ENCODE measurements at places on chromosomes 7 and 10.

DNA sequence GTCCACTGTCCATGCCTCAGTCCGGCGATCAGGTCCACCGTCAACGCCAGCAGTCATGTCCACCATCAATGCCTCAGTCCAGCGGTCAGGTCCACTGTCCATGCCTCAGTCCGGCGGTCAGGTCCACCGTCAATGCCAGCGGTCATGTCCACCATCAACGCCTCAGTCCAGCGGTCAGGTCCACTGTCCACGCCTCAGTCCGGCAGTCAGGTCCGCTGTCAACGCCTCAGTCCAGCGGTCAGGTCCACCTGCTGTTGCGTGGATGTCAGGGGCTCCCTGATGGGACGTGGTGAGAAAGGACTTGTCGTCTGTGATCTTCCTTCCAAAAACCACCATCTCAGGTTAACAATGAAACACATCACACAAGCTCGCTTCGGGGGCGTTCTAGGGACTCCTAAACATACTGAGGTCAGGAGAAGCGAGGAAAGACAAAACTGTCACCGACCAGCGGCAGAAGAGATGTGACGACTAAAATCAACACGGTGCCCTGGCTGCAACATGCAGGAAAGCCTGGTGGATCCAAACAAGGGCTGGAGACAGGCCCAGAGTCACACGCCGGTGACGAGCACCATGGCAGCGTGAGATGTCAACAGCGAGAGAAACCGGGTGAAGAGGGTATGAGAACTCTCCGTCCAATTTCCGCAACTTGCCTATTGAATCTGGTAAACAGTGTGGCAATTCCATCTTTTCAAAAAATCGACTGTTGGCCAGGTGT lies 264.2 kb downstream of the MAD1L1 start:
- DNase-seq: no peak

- peak; percentile 81 for DNase-seq
These were observed 31.8 kb upstream of the TM9SF3 start for GRCh38 chr10:96618653-96619052.

DNA sequence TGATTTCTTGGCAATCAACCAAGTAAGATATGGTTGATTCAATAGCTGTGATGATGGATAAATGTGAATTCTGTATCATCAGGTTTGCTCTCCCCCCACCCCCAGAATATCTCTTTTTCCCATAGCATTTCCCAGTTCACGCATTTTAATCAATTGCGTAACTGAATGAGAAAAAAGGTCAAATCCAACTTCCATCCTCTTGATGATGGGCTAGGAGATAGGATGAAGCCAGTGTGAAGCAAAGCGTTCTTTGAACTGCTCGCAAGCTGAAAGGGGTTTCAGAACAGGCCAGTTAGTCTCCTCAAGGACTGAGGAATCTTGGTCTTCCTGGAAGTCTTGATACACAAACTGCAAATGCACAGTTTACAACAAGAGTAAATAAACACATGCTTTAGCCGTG lies 94.5 kb upstream of the ARMC3 start:
- DNase-seq: no peak

DNA sequence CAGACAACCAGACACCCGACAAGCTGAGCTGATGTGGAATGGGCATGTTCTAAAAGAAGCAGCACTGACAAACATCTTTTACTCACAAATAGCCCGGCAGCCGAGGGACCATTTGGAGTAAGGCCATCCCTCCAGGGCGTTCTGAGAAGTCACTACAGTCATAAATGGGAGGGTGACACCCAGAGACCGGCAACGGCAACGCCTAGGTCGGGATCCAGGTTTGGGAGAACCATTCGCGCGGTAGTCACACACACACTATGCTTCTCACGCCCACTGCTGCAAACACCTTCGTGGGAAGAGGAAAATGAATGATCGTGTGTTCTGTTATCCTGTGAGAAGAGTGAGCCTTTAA lies 9.8 kb downstream of the TNS3 start:
- no peak for DNase-seq

DNA sequence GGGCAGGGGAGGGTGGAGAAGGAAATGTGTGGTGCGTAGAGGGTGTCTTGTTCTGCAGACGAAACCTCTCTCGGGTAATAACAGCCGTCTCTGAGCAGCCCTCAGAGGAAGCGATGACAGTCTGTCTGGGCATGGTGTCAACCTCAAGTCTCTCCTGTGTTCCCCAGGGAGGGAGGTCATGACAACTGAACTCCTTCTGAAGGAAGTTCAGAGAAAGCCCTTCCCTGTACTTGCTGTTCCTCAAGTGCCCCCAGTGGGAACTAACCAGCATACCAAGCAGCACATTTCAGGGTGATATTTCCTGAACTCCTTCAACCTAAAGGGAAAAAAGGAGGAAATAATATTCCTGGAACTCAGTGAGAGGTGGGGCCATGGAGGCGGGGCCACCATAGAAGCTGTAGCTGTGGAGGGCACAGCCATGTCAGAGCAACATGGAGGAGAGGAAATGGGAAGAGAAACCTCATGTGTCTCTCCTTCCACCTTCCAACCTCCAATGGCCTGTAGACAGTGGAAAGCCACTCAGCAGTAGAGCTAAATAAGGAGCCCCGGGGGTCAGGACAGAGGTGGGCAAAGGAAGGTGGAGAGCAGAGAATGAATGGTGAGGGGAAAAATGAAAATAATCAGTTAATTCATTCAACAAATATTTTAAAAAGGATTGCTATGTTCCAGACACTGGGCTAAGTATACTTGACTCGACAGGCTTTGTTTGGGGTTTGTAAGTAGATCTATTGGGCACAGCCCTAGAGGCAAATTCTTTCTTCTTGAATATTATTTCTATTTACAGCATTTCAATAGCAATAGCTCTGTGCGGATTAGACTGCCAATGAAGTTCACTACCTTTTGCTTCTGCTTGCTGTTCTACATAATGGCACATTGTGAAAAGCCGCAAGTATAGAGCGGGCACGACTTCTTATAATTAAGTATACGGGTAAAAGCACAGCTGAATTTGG lies 61.0 kb upstream of the AOAH start:
- DNase-seq: peak; percentile 46

DNA sequence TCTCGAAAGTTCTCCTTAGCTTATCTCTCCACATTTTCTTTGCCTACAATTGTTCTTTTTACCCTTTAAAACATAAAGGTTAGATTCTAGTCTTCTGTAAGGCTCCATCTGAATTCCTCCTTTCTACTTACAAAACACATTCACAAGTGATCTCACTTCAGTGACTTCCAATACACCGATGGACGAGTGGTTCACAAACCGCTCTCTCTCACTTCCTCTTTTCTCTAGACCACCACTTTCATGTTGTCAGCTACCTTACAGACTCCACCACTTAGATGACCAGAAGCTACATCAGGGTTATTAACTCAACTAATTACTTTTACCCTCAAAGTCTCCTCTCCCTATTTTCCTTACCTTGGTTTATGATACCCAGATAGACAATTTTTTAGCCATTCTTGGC lies 11.8 kb downstream of the MET start:
- DNase-seq: no peak

DNA sequence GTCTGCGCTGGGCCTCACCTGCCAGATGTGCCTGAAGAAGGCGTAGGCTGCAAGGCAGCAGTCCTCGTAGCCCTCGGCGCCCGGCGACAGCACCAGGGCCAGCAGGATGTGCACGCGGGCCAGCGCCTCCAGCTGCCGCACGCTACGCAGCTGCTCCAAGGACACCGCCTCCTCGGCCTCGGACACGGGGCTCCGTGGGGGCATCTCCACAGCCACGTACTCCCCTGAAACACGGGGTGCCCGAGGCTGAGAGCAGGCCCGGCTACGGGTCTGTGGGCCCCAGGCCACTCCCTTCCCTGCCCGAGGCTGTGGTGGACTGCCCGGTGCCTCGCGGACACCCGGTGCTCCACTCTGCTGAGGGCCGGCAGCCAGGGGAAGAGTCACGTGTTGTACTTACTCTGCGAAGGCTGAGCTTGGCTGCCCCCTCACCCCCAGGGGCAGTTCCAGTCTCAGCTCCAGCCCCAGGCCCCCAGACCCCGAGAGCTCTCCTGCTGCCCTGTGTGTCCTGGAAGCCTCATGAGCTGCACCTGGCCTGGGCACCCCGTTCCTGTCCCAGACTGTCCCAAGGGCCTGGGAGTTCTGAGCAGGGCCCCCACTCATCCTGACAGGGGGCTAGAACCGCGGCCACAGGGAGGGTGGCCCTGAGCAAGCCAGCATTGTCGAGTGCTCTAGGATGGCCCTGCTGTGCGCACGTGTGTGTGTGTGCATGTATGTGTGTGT lies 62.8 kb downstream of the CFAP46 start:
- DNase-seq: no peak

- peak; percentile 23 for DNase-seq
These were observed 6.7 kb upstream of the MGAM2 start for GRCh38 chr7:142104550-142105527.

DNA sequence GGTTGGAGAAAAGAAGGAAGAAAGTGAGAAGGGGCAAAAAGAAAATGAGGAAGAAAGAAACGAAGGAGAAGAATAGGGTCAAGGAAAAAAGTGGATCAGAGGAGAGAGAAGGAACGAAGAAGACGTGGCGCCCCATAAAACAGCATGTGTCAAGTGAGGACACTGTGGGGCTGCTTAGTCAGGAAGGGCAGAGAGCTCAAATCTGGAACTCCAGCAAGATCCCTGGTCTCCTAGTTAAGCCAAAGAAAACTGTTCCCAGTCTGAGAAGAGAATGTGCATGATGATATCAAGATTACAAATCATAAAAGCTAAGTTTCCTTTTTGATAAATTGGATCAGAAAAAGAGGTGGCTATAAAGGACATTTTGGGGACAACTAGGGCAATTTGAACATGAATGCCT lies 33.0 kb downstream of the CREB3L2 start:
- DNase-seq: no peak

- DNase-seq: no peak
These were observed 120.1 kb downstream of the JAZF1 start for GRCh38 chr7:28060371-28060950.

DNA sequence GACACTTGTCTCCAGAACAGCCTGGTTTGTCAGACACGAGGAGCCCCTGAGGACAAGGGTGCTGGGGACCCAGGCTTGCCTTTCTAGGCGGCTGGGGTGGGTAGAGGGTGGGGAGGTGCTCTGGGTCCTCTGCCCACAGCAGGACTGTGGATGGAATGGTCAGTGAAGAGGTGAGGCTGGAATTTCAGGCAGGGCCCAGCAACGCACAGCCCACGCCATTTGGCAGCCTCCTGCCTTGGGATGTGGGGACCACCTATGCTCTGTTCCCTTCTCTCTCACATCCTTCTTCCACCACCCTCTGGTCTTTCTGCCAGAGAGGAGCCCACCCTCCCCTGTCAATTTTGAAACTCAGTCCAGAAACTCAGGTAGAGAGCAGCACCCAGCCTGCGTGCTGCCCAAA lies 103.2 kb downstream of the CXCL12 start:
- no peak for DNase-seq

DNA sequence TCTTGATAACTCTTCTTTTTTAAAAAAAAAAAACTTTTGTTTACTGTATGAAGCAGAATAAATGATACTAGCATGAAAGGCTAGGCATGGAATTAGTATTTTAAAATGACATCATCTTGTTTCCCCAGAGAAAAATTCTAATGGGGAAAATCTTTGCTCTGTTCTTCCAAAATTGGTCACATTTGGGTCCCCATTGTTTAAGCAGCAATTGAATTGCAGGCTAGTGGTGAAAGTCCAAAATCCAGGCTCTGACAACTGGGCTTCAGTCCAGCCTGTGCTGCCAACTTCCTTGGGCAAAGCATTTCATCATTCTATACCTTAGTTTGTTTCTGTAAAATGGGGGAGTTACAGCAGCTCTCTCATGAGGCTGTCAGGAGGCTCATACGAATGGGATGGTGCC lies 726.4 kb downstream of the KCNMA1 start:
- no peak for DNase-seq

- no peak for DNase-seq
These were observed 39.6 kb downstream of the SORCS3 start for GRCh38 chr10:104680467-104681401.

GRCh38 chr10:123996302-123996701 lies 97.1 kb downstream of the CHST15 start:
- DNase-seq: no peak

- no peak for DNase-seq
These were observed 957.2 kb downstream of the PCDH15 start for GRCh38 chr10:53843736-53844362.

DNA sequence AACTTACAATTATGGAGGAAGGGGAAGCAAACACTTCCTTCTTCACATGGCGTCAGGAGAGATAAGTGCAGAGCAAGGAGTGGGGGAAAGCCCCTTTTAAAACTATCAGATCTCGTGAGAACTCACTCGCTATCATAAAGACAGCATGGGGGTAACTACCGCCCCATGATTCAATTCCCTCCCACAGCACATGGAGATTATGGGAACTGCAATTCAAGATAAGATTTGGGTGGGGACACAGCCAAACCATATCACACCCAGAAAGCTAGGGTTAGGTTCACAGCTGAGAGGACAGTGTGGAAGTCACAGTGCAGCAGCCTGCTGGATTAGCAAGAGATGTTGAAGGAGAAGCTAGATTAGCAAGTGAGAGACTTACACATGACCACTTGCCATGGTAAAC lies 81.6 kb downstream of the CRTAC1 start:
- no peak for DNase-seq

- no peak for DNase-seq
These were observed 14.9 kb downstream of the CAMK2G start for GRCh38 chr10:73859428-73859783.

GRCh38 chr7:158541346-158542010 lies 46.1 kb downstream of the PTPRN2 start:
- DNase-seq: no peak

DNA sequence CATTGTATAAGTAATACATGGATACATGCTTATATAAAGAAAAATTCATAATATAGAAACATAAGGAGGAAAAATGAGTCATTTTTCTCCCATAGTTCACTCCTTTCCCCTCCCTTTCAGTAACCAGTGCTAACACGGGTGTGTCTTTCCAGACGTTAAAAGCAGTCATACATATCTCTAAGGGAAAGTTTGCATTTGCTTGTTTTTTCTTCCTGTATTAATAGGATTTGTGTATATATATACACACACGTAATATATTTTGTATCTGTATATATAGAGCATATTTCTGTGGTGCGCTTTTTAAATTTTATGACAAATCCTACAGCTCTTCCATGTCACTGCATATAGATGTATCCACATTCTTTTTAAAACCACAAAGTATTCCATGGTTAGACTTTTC lies 78.8 kb downstream of the RALA start:
- no peak for DNase-seq

DNA sequence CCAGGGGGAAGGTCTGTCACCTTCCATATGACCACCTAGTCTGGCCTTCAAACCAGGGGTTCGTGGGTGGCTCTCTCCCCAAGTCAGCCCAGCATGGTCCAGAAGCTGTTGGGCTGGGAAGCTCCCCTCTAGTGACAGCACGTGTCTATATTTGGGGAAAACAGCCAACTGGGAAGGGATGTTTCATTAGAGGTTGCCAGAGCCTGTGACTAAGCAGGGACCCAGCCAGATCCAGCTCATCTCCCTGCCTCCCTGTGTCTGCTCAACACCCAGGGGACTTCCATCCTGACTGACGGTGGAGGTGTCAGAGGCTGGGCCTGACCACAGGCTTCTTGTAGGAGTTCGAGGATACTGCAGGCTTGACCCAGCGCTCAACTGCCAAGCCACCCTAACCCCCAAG lies 10.5 kb downstream of the STYXL1 start:
- DNase-seq: no peak
